ENCODE measurements at places on chromosomes 2 and 18.

DNA sequence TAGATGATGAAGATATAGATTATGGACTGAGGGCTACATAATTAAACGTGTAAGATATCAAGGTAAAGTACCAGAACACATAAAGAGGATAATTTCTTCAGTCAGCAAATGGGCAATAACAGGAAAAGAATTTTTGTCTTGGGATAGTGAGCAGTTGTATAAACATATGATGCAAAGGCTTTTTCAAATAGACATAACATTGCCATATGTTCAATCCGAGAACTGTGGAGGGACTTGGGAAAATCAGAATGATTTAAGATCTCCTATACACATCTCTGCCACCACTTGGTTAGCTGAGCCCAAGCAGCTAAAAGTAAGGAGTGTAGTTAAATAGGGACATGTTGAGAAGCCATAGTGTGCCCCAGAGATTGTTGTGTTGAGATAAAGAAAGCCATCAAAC is 287.6 kb upstream of the ZNF521 start:
- DNase-seq, result no peak

- no peak for DNase-seq
Measured at GRCh38 chr2:191432121-191432520, 186.9 kb downstream of the MYO1B start.

- DNase-seq, result no peak
Measured at GRCh38 chr2:15630121-15630977, 38.7 kb downstream of the DDX1 start.

GRCh38 chr2:12176623-12177454 is 430.4 kb downstream of the LPIN1 start:
- DNase-seq, result no peak

DNA sequence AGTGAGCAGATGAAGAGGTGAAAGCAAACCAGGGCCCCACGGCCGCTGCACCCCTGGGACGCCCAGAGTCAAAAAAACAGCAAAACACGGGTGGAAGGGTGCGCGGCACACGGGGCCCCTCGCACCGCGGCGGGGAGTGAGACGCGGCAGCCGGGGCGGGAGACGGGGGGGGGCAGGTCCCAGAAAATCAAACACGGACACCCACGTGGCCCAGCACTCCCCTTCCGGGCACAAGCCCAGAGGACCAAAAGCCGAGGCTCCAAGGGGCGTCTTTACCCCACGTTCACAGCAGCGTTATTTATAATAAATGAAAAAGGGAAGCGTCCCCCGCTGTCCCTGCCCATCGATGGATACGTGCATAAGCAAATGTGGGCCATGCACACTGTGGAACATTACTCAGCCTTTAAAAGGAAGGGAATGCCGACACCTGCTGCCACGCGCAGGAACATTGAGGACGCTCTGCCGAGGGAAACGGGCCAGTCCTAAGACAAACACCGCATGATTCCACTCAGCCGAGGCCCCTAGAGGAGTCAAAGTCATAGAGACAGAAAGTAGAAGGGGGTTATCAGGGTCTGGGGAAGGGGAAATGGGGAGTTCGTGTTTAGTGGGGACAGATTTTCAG is 677 bp upstream of the COPS9 start:
- no peak for DNase-seq

- no peak for DNase-seq
Measured at GRCh38 chr18:2636126-2636631, 19.3 kb upstream of the SMCHD1 start.

- no peak for DNase-seq
Measured at GRCh38 chr18:30150586-30151250, 891.8 kb downstream of the DSC3 start.

- no peak for DNase-seq
Measured at GRCh38 chr18:68642003-68642402, 72.9 kb downstream of the TMX3 start.

GRCh38 chr2:150878356-150878755 is 383.3 kb downstream of the RBM43 start:
- no peak for DNase-seq

DNA sequence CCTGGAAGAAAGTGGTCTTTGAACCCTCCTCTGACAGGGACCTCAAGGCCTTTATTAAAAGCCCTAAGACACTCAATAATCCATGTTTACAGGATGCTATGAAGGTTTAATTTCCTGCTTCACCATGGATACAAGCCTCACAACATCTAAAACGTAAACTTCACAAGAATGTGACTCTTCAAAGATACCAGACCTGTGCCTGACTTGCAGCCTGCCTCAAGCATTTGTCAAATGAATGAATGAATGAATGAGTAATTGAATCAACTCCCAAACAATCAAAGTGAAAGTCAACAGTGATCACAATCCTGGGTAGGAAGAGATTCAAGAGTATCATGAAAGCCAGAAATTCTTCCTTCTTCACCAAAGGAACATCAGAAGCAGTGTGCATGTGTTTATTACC is 30.4 kb downstream of the KLF7 start:
- DNase-seq, result no peak

- no peak for DNase-seq
Measured at GRCh38 chr18:8952769-8953760, 149.4 kb upstream of the NDUFV2 start.

- DNase-seq, result no peak
Measured at GRCh38 chr2:143575340-143575739, 446.1 kb downstream of the ARHGAP15 start.

DNA sequence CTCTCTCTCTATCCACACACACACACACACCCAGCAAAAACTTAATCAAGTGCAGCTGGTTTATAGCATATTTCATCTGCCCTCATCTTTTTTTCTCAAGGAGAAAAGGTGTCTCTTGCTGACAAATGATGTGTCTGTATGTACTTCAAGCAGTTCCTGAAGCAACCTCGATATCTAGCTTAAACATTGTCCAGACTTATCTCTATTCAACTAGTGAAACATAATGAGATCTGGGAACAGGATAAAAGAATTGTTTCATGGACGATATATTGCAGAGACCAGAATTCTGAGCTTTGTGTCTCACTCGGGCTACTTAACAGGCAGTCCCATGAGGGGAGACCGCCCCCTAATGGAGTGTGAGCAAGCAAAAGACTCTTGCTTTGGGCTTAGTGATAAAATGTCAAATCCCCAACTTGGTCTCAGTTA is 929.2 kb upstream of the SOX11 start:
- peak; percentile 44 for DNase-seq

DNA sequence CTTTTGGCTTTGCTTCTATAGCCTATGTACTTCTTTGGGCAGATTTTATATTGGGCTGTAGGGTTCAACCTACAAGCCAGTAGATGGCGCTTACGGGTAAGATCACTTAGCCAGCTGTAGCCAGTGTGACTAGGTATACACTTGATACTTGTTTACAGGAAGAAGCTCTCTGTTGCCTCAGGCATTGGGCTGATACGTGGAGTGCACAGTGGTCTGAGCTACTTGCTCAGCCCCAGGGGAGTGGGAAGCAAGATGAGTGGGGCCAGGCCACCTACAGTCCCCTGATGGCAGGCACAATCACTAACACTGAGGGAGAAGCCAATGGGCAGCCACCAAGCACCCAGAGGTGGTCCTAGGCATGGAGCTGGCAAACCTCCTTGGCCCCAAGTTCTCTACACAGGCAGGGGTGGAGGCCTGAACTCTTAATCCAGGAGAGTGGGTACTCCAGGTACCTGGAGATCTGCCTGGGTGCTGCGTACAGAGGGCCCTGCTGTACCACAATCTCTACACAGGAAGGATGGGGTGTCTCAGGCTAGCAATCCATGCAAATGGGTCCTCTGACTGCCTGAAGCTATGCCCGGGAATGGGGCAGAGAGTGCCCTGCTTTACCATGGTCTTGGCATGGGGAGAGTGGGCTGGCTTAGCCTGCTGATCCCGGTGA is 122.2 kb downstream of the NCOA1 start:
- no peak for DNase-seq

- DNase-seq, result no peak
Measured at GRCh38 chr2:208674919-208675318, 268.3 kb downstream of the PTH2R start.

GRCh38 chr18:35467624-35468016 is 30.1 kb downstream of the INO80C start:
- DNase-seq, result peak; percentile 13

- no peak for DNase-seq
Measured at GRCh38 chr2:216855605-216856004, 4.3 kb downstream of the TNP1 start.

GRCh38 chr2:157440404-157441071 is 3.4 kb downstream of the CYTIP start:
- DNase-seq, result no peak

DNA sequence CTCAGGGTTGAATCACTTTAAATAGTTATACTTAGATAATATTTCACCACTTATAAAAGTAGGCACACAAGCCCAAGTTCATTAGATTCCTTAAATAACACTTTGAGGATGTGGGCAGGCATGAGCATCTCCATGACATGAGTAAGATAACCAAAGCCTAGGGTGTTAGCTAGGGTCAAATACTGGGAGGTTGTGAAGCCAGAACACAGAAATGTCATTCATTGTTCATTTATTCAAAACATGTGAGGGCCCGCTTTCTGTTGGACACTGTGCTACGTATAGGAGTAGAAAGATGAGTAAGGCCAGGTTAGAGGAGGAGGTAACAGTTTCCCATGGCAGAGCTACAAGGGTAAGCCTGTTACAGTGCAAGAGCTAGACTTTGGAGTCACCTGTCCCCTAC is 93.5 kb upstream of the NEDD4L start:
- DNase-seq, result no peak

- DNase-seq, result no peak
Measured at GRCh38 chr18:4107049-4107467, 348.0 kb downstream of the DLGAP1 start.

- DNase-seq, result no peak
Measured at GRCh38 chr2:207768168-207768865, 1.4 kb downstream of the FZD5 start.

DNA sequence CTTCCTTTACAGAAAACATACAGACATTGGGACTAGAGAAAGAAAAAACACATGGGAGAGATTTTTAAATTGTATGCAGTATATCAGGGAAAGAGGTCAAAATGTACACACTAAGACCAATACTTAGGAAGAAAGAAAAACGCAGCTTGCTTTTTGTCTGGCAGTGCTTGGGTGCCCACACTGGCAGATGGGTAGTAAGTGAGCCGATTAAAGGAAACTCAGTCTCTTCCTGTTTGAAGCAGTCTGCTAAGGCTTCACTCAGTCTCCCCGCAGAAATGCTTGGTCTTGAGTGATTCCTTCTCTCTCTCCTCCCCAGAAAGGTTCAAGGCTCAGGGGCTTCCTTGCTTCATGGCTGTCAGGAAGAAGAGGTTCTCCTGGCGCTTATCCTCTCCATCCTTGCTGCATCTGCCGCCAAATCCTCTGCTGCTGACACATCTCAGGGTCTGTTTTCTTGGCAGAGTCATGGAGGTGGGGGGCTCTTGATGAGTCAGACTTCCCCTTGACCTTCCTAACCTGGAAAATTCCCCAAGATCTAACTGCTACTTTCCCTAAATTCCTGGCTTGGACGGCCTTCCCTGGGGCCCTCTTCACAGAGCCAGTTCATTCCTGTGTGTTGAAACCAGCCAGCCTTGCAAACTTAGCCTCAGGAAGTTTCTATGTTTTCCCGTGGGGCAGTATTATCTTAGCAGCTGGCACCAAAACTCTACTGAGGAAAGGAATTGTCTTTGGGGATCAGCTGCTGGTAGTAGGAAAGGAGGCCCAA is 10.5 kb upstream of the TMSB10 start:
- no peak for DNase-seq

DNA sequence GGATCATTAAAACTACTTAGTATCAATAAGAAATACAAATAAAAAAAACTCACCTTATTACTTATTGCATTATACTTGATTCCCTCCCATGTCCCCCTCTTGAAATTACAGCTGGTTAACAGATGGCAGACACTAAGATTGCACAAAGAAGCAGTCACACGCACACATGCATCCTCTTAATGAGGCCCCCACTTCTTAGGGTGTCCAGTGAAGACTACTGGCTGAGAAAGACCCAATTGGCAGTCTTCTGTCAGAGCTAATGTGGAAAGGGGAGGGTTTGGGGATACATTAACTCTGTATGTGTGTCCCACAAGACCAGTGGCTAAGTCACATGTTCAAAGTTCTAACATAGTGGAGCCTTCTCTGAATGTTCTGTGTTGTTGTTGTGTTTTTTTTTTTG is 210.7 kb downstream of the MTX2 start:
- DNase-seq, result no peak

DNA sequence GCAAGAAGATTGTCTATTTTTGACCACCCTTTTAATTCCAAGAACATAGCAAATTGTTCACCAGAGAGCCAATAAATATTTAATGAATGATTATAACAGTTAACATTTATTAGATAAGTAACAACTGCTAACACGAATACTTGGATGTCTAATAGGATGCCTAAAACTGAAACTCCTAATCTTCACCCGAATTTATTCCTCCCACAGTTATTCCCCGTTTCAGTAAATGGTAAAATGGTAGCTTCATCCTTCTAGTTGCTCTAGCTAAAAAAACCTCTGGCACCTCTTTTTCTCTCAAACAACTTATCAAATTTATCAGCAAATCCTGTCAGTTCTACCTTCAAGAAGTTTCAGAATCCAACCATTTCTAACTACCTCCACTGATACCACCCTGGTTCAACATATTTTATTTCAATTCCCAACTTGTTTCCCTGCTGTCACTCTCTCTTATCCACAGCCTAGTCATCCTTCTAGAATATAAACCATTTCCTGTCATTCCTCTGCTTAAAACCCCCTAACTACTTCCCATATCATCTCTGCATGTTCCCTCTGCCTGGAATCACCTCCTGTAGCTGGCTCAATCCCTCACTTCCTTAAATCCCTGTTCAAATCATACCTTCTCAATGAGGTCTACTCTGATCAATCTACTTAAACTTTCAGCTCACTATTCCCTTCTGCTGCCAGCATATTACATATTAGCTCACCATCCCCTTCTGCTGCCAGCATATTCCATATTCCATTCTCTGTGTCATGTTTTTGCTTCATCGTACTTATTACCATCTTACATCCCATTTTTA is 93.8 kb downstream of the ROCK2 start:
- no peak for DNase-seq

- DNase-seq, result no peak
Measured at GRCh38 chr18:11987527-11987926, 6.2 kb downstream of the IMPA2 start.

GRCh38 chr2:20035955-20036666 is 15.3 kb downstream of the LAPTM4A start:
- no peak for DNase-seq

GRCh38 chr2:207876842-207877535 is 107.3 kb upstream of the FZD5 start:
- no peak for DNase-seq

- DNase-seq, result no peak
Measured at GRCh38 chr2:79666430-79666829, 153.6 kb downstream of the CTNNA2 start.
